ENCODE measurements at places on chromosomes 4 and X.

- DNase-seq: no peak
Observed at GRCh38 chr4:76692761-76693160, 205.2 kb downstream of the SOWAHB start.

DNA sequence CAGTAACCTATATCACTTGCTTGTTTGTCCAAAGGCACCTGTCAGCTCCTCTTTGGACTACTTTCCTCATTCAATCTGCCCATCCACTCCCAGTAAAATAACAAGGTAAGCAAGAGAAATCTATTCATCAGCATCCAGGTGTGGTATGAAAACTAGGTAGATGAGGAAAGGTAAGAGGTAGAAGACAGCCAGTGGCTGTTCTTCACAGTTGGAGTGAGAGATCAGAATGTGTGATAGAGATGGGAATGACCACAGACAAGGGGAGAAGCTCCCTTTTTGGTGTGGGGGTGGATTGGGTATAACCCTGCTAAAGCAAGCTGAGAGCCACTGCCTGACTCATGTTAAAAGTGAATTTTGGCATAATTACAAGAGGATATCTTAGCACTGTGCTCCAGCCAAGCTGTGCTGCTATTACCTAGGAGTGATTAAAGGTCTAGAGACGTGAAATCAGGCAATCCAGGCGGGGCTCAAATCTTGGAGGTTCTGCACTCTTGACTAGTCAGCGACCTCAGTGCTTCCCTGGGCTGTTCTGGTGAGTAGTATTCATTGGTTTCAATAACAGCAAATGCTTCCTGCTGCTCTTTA, 28.1 kb upstream of the RASL11B start:
- no peak for DNase-seq

- no peak for DNase-seq
Observed at GRCh38 chrX:40061871-40062524, 35.8 kb downstream of the BCOR start.

DNA sequence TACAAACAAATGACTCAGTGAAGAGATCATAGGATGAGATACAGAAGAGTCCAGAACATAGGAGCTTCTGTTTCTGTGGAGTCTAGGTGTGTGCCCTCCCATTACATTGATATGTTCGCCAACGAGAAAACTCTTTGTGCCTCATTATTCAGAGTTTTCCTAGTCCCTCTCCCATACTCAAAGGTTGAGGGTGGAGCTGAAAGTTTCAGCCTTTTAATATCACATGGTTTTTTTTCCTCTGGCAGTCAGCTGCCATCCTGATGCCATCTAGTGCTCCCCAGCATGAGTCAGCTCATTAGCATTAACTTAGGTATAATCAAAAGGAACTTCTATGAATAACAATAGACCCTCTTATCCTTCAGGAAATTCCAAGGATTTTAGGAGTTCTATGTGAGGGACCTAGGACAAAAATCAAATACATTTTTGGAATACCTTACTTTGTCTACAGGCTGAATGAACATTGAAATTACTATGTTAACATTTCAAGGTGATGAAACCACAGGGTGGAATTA, 559.6 kb upstream of the AMOT start:
- no peak for DNase-seq

- DNase-seq: peak; percentile 58
Observed at GRCh38 chr4:139656614-139657486, 8.8 kb upstream of the MGST2 start.

DNA sequence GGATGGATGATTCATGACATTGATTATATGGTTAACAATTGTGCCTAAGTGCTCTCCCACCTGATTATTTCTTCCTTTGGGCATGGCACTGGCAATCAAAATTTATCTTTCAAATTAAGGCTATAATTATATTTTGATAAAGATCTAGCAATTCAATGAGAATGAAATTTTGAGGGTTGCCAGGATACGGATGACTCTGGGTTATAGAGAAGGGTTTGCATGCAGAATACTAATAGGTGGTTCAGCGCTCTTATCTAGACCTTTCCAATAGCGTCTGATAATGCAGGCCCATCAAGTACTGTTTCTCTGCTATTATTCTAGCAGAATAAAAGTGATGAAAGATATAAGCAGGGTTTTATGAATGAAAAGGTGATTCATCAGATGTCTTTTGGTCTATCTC, 74.9 kb upstream of the SCML1 start:
- no peak for DNase-seq

- DNase-seq: no peak
Observed at GRCh38 chrX:106935175-106935574, 15.0 kb downstream of the CLDN2 start.

DNA sequence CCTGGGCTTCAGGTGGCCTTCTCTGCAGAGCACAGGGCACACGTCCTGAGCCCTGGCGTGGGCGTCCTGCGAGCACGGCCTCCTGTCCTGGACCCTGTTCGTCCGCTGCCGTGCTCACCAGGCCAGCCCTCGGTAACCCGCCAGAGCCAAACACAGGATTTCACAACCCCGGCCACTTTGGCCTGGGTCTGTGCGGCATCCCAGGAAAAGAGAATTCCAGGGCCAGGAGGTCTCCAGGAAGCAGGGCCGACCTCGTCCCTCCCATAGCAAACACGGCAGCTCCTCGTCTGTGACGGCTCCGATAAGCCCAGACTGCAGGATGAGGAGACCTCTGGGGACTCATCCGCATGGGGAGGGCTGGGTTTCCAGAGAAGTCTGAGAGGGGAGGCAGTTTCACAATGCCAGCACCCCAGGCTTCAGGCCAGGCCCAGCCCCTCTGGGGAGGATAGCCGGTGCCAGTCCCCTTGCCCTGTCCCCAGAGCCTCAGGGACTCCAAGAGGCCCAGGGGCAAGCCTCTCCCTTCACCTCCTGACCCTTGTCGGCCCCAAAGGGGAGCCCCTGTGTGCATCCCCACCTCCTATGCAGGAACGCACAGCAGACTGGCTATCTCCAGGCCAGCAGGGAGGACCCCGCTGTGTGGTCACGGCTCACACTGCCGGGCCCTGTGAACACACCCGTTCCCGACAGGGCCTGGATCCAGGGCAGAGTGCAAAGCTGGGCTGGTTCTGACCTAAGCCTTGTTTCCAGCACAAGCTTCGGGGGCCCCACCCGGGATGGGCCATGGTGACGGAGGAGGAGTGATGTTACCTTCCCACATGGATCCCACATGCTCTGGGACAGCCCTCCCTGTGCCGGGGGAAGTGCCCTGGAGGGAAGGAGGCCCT, 22.3 kb upstream of the HTRA3 start:
- DNase-seq: no peak

GRCh38 chr4:4549534-4549933, 7.7 kb upstream of the STX18 start:
- no peak for DNase-seq

DNA sequence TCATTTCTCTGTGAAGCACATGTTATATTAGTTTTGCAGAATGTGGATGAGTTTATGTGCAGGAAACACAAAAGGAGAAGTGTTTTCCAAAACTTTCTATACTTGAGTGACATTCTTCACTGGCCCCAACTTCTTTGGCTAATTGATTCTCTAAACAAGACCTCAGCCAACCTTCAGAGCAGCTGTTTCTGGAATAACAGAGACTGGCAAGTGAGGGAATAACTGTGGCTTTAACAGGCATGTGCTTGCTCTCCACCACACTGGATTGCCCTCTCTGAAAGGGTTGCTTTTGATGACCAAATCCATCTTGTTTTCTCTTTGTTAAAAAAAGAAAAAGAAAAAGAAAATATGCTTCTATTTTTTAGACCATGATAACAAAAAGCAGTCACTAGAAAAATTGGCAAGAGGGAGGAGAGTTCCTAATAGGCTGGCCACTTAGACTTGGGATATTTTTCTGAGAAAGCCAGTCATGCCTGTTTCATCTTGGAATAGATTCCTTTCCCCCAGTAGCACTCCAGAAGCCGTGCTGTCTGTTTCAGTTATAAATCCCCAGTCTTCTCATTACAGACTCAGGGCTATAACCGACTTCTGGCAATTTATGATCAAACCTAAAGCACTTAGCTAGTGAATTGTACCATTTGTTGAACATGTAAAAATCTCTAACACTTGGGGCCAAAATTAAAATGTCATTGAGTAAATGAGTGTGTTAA, 295.0 kb upstream of the NR3C2 start:
- no peak for DNase-seq

- no peak for DNase-seq
Observed at GRCh38 chr4:184346682-184347081, 127.7 kb downstream of the IRF2 start.
